ENCODE measurements at places on chromosomes 12 and 14.

GRCh38 chr12:541676-542324 is 82.1 kb downstream of the B4GALNT3 start:
- DNase-seq: no peak

- no peak for DNase-seq
Observed at GRCh38 chr12:45214749-45215418, 1.0 kb upstream of the ANO6 start.

DNA sequence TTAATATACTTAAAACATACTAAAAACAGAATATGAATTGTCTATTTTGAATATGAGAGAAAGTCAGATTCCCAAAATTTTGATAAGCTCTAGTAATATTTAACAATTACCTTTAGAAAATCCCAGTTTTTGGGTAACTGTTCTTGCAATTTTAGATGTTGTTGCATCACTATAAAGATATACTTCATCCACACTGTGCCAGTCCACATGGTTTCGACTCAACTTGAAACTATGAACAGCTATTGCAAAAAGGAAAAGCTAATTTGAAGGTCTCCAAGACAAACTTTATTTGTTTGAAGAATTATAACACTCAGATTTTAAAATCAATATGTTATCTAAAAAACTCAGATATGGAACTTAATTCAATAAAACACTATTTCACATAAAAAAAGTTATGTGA is 59.9 kb downstream of the DDHD1 start:
- peak; percentile 58 for DNase-seq

- DNase-seq: no peak
Observed at GRCh38 chr12:54463034-54463433, 10.4 kb downstream of the GTSF1 start.

DNA sequence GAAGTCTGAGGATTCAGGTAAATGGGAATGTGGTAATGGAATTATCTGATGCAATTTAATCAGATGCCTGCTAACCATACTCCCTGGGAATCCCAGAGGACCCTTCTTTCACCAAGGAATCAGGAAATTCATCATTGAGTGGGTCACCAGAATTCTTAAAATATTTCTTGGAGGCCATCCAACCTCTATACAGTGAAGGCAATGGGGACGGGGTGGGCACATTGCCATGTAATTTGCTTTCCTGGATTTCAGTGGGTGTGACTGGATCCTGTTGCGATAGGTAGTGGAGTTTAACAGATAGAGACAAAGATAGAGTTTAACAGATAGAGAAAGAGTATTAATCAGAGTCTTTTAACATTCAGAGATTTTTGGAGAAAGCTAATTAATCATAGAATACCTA is 394.4 kb downstream of the DAD1 start:
- no peak for DNase-seq

DNA sequence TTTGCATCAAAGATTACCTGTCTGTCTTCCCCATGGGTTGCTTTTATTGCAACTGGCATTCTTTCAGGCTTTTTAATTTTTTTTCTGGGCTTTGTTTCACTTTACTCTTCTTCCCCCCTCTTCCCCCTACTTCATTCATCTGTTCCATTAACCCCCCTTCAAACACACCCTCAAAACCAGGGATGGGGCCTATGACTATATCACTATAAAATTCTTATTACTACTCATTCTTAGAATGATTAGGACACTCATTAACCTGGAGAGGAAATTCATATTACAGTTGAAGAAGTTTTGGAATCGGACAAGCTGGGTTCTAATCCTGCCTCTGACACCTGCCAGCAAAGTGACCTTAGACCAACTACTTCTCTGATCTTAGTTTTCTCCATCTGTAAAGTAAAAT is 24.8 kb upstream of the MDM1 start:
- DNase-seq: no peak

GRCh38 chr14:28382444-28383190 is 384.0 kb upstream of the FOXG1 start:
- DNase-seq: no peak

GRCh38 chr14:99282261-99283050 is 10.5 kb upstream of the BCL11B start:
- DNase-seq: no peak

DNA sequence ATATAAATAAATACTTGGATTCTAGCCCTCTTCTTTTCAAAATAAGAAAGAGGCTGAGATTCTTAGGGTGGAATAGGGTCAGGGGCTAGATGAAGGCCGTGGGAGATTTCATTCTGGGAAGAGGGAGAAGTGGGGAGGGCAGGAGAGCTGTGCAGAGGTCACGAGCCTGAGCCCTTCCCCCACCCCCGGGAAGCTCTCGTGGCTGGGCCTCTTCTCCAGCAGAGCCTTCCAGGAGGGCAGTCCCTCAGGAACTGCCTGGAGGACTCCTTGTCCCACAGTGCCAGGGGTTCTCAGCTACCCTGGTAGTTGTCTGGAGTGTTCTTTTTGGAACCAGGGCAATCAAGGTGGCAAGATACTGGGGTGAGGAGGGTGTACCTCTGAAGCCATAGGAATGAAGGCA is 94.0 kb downstream of the ESR2 start:
- no peak for DNase-seq

DNA sequence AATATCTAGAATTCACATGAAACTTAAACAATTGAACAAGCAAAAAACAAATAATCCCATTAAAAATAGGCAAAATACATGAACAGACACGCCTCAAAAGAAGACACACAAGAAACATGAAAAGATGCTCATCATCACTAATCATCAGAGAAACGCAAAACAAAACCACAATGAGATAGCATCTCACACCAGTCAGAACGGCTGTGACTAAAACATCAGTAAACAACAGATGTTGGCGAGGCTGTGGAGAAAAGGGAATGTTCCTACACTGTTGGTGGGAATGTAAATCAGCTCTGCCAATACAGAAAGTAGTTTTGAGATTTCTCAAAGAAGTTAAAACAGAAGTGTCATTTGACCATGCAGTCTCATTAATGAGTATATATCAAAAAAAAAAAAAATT is 121.3 kb downstream of the PTPRO start:
- peak; percentile 6 for DNase-seq

GRCh38 chr12:93244514-93245077 is 133.1 kb upstream of the NUDT4 start:
- DNase-seq: no peak
